ENCODE measurements at places on chromosomes 3 and 15.

- no peak for DNase-seq
Measured at GRCh38 chr3:132088291-132088690, 53.5 kb upstream of the CPNE4 start.

- no peak for DNase-seq
Measured at GRCh38 chr3:24586920-24587319, 92.3 kb upstream of the THRB start.

GRCh38 chr3:121979734-121980449 lies 42.2 kb downstream of the ILDR1 start:
- no peak for DNase-seq

GRCh38 chr3:143538061-143538460 lies 310.2 kb downstream of the SLC9A9 start:
- DNase-seq: no peak

DNA sequence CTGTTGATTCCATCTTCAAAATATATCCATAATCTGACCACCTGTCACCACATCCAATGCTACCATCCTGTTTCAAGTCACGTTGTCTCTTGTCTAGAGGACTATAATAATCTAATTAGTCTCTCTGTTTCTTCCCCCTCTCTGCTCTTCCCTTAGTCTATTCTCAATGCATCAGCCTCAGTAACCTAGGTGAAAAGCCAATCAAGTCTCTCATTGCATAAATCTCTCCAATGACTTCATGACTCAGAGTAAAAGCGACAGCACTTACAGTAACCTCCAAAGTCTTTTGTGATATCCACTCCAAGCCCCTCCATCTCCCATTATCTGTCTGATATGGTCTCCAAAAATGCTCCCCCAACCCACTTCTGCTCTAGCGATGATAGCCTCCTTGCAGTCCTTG lies 7.2 kb downstream of the UBA3 start:
- no peak for DNase-seq

- no peak for DNase-seq
Measured at GRCh38 chr15:77827860-77828259, 195.1 kb upstream of the LINGO1 start.

- DNase-seq: no peak
Measured at GRCh38 chr15:75844629-75845335, 1.5 kb downstream of the UBE2Q2 start.

GRCh38 chr15:28116521-28117431 lies 17.7 kb upstream of the OCA2 start:
- no peak for DNase-seq

DNA sequence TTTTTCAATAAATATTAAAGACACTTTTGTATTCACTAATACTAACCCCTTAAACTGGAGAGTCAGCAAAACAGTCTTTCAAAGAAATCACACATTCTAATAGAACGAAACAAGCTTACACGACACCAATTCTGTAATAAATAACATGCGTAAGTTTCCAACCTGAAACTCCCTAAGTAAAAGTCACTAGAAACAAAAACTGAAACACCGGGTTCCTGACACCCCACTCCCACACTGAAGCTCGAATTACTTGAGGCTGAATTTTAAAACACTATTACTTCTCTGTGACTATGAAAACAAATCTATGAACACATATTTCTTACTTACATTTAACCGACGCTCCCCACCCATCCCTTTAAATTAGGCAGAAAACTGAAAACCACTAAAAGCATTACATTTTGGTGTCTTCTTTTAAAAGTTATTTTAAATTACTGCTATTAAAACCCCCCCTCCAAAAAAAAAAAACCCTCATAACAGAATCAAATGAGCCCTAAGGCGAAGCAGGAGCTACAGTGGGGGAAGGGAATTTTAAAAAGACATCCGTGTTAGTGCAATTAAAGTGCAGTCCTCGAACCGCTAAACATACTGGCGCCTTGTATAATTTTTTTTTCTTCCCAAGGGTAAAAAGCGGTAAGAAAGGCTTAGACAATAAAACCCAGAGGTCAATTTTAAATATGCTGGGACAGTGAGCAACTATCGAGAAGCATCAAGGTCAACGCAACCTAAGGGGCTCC lies 878 bp downstream of the SPPL2A start:
- no peak for DNase-seq

DNA sequence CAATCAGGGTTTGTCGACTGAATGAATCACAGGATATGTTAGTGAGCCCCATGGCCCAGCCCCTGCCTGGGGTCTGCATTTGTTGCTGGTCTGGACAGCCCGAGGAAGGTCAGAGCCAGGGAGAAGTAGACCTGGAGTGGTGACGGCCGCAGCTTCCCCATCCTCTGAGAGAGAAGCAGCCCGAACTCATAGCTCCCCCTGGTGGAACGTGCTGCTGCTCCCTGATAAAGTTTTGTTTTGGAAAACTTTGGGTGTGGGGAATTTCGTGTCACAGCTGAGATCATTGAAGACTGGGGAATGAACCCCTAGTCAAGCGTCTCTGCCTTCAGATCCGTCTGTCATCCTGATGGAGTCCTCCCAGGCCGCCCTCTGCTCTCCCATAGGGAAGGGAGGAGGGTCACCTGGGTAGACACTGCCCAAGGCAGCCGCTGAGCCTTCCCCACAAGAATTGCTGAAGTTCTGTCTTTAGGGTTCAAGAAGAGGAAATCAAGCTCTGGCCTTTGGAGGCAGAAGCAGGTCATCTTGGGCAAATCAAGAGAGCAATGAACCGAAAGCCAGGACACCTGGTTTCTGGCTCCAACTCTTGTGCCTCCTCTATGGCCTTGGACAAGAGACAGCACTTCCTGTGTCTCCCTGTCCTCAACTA lies 60.5 kb downstream of the GLDN start:
- DNase-seq: no peak

DNA sequence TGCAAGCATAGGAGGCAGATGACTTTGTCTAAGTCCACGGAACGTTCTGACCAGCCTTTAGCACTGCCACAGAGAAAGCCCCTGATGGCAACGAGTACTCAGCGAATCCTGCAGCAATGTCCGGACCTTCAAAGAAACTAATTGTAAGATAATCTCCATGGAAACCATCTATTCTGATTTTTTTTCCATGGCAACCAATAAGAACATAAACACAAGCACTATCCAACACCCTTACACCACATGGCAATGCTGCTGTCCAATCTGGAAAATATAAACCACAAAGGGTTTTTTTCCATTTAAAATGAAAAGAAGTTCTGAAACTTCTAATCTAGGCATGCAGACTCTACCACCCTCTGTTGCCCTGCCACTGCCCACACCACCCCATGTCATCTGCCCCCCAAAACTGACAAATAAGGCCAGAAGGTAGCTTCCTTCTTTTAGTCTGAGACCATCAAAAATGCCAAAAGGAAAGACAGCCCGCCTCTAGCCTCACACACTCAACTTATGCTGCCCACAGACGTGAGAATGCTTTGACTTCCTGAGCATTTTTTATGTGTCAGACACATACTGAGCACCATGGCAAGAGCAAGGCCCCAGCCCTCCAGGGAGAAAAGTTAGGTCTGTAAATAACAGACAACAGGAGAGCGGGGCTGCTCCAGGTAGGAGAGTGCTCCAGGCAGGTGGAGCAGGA lies 44.5 kb downstream of the POC1A start:
- DNase-seq: no peak

- DNase-seq: no peak
Measured at GRCh38 chr3:21062831-21063294, 688.1 kb downstream of the ZNF385D start.

GRCh38 chr3:150035910-150036612 lies 65.4 kb upstream of the PFN2 start:
- DNase-seq: no peak

DNA sequence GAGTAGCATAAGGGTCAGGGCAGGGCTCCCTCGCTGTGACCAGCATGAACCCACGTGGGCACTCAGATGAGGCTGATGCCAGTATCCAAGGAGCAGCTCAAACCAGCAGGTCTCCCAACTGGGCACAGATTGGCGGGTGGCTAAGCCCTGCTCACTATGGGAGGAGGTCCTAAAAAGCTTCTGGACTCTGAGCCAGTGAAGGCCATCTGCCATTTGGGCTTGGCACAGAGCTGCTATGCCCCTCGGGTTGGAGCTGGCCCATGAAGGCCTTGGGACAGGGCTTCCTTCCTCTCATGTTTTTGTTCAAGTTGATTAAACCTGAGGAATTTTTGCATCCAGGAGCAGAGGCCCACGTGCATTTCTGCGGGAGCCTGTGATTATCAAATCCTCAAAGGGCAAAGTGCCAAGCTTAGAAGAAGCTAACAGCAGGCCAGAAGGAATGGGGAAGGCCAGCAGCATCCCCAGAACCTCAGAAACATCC lies 4.3 kb upstream of the STRA6 start:
- DNase-seq: no peak

DNA sequence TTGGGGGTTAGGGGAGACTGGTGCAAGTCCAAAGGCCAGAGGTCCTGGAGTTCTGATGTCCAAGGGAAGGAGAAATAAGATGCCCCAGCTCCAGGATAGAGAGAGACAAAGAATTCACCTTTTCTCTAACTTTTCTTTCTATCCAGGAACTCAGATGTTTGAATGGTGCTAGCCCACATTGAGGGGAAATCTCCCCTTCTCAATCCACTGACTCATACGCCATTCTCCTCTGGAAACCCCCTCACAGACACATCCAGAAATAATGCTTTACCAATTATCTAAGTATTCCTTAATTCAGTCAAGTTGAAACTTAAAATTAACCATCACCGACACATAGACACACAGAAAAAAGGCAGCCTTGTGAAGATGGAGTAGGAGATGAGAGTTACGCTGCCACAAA lies 1085.2 kb downstream of the NSUN3 start:
- DNase-seq: no peak

GRCh38 chr3:127814325-127814781 lies 8.0 kb downstream of the MGLL start:
- no peak for DNase-seq

DNA sequence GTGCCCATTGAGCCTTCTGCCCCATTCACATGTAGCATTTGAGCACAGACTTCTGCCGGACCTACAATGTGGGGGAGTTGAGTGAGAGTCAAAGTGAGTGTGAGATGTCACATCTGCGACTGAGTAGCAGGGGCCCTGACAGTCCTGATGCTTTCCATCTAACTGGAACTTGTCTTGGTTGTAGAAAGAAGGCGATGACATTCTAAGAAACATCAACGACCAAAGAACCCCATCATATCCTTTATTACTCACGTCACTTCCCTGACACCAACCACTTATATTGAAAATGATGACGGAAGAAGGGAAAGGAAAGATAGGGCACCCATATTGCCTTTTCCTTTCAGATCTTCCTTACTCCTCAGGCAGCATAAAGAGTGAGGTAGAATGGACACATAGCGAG lies 30.5 kb downstream of the SMAD3 start:
- DNase-seq: no peak

DNA sequence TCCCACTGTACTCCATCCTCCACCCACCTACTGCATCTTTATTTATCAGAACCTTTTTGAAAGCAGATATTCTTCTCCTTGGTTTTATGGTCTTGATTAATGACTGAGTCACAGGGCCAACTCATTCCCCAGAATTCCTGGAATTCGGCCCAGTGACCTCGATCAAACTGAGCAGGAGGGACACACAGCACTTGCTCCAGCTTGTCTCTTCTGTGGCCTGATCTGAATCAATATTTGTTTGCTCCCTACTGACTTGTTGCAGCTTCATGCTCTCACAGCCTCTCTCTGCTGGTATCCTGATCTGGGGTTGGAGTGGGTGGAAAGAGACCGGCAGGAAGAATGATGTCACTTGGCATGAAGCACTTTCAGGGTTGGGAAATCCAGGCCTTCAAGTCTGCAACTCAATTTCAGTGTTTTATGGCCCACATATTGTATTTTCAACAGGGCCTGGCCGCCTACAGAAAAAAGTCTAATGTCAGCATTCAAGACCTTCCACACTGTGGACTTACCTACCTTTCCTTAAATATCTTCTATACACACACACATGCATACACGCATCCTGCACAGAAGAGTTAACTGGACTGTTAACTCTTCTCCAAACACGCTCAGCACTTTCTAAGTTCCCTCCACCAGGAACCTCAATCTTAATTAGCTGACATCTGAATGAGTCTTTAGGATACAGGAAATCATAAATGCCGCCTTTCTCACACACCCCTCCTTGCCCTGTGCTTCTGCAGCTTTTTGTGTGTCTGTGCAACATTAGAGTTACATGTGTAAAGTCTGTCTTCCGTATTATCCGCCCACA lies 4.6 kb downstream of the ANXA2 start:
- no peak for DNase-seq

- DNase-seq: no peak
Measured at GRCh38 chr3:134463676-134464063, 22.1 kb downstream of the ANAPC13 start.

DNA sequence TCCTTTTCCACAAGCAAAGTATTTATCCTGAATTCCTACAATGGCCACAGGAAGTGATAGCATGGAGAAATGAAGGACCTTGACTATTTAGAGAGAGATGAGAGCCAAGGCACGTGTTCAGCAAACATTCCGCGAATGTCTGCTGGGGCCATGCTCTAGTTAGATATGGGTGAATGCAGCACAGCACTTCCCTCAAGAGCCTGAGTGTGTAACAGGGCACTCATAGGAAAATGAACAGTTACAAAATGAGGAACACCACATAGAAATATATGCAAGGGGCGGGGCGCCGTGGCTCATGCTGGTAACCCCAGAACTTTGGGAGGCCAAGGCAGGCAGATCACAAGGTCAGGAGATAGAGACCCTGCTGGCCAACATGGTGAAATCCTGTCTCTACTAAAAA lies 406.9 kb downstream of the NR2F2 start:
- no peak for DNase-seq

DNA sequence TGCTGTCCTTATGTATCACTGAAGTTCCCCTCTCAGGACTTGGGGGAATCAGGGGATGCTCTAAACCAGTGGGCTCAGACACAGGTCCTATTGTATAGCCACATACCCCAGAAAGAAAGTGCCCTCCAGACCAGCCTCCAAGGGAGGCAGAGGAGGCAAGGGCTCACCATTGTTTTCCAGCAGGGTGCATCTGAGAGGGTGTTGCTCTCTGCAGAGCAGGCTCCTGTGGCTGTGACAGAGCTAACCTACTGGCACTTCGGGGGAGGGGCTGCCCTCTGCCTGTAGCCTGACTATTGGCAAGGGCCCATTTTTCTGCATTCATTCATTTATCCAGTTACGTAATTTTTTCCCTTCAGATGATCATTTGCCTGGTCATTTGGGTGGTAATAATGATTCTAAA lies 39.9 kb downstream of the EEFSEC start:
- DNase-seq: no peak

DNA sequence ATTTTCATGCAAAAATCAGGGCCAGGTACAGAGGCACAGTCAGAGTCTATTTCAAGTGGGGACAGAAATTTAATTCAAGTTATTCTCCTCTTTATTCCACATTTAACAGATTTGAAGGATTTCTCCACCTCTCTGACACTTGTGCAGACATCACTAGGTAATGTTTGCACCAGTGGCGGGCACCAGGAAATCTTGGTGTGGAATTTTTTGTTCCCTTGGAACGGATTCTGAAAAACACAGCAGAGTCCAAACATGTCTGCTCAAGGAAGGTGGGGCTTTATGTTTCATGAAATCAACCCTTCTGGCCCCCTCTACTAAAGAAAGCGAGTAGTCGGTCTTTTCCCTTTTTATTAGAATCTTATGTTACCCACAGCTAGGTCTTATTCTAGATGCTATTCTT lies 271.2 kb upstream of the MDFIC2 start:
- no peak for DNase-seq
